Glutamatergic neuron (in vitro differentiated cells): ENCODE measurements at places on chromosomes 7 and 10. TPM values are rescaled to one million over a fixed set of nuclear protein-coding genes. Genes with fewer than 3 reads are reported as not detected.

DNA sequence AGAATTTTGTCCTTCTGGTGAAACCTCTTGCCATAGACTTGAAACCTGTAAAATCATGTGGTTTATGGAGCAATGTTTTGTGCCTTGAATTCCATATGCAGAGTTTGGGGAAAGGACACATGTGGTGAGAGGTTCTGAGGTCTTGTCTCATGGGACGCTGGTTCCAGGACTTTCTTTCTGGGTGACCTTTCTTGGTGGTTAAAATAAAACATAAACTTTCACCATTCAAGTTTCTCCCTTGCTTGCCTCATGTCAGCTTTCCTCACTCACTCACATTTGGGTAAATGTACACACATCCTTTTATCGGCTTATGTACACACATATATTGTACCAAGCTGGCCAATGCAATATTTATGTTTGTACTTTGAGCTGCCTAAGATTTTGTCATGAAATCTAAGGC, 144.9 kb upstream of the CELF2 start:
- H3K27me3 ChIP-seq: peaks cover 5% of the 10 kb centered on the region
- no peak overlapping the region for H3K27ac ChIP-seq
- peaks cover 34% of the 10 kb centered on the region for H3K4me1 ChIP-seq
- no peaks in the 10 kb centered on the region for H3K36me3 ChIP-seq
- no peak for DNase-seq

GRCh38 chr7:116862951-116863670, 724 bp downstream of the CAPZA2 start:
- H3K27me3 ChIP-seq: peaks cover 9% of the 10 kb centered on the region
- peak overlapping the region; percentile 98 for H3K4me3 ChIP-seq
- peaks cover 24% of the 10 kb centered on the region for H3K4me1 ChIP-seq
- peak overlapping the region; percentile 98 for H3K27ac ChIP-seq
- no peaks in the 10 kb centered on the region for H3K36me3 ChIP-seq

DNA sequence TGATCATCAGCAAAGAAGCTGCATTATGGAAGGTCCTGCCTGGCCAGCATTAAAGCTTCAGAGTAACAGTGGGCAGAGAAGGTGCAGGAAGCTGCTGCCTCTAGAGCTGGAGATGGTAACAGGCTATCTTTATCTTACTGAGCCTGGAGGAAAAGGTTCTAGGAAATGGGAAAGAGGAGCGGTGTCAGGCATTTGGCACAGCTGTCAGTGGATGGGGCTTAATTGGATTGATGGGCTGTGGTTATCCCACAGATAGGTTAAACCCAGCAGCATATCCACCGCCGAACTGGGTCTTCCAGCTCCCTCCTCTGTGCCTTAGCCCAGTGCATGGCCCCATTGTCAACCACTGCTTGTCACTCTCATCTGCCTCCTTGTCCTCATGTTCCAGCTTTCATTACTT, 127.6 kb downstream of the CCNY start:
- H3K27me3 ChIP-seq: no peaks in the 10 kb centered on the region
- H3K36me3 ChIP-seq: no peaks in the 10 kb centered on the region
- H3K4me3 ChIP-seq: no peak overlapping the region
- H3K4me1 ChIP-seq: peaks cover 36% of the 10 kb centered on the region
- DNase-seq: no peak

DNA sequence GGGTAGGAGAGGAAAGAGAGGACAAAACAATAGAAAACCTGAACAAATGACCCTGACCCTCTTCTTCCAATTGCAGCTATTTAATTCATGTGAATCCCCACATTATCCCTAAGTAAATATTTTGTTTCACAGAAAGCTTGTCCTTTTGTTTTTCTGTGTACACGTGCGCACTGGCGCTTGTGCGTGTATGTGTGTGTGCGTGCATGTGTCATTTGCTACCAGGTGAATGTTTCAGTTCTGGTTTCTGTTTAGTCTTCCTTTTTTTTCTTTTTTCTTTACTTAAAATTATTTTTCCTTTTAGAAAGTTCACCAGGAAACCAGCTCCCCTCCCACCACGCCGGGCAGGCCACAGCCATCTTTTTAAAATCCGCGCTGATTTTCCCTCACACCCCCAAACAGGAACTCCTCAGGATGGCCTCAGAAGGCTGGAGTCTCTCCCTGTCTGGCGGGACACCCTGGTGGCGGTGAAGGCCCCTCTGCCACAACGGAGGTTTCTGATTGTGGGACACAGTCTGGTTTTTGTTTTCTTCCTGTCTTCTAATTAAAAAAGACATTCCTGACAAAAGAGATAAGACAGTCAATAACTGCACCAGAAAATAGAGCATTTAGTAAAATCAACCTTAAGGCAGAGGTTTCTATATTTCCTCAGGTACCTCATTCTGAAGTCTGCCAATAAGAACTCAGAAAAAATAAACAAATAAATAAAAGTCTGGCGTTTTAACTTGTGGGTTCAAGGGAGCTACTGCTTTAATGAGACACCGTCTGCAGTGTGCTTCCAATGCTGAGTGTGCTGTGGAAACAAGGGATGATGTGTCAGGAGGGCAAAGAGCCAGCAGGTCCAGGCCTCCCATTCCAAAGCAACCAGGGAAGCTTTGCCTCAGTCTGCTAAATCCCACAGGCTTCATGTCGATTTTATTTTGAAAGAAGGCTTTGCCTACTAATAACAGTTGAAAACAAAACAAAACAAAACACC, 17.4 kb downstream of the IRF5 start:
- H3K27ac ChIP-seq: no peak overlapping the region
- DNase-seq: no peak
- H3K36me3 ChIP-seq: peaks cover 5% of the 10 kb centered on the region
- H3K4me3 ChIP-seq: no peak overlapping the region
- H3K4me1 ChIP-seq: no peaks in the 10 kb centered on the region
- H3K27me3 ChIP-seq: no peaks in the 10 kb centered on the region

Gene PRR15
- not detected for total RNA-seq

Gene FBXL13
- 1.1 TPM for total RNA-seq
